Fibroblast of skin of scalp (primary cell): ENCODE measurements at places on chromosomes 7 and 10.

DNA sequence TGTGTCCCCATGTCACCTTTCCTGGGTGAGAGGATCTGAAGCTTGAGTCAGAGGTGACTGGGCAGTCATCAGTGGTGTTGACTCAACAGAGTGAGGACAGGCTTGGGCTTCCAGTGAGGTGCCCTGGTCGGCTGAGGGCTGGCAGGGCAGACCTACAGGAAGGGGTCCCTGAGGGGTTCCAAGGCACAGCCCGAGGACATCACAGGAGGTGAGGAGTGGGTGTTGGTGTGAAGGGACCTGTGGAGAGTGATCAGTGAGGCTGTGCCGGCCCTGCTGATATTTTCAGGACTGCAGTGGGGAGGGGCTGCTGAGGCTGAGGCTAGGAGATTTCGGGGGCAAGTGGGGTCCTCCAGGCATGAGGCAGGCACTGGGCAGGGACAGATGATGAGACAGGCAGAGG lies 545.5 kb downstream of the TCERG1L start:
- no peak for DNase-seq

DNA sequence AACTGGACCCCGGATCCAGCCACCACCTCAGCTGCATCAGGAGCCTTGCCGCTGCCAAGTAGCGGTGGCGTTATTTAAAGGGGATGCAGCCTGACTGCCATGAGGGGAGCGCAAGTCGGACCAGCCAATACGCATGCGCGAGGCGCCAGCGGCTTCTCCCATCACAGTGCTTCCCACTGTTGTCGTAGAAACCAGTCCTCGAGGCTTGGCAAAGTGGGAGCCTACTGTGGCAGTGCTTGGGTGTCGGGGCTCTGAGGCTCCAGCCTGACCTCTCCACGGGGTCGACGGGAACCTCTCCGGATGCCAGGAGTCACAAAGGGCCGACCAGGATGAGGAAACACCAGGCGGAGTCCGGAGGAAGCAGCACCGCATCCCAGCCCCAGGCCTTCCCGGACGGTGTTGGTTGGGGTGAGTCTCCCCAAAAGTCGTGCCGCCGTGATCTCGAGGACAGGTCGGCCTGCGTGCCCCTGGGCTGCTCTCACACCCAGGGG lies 369.6 kb downstream of the ZNF716 start:
- DNase-seq = no peak

GRCh38 chr7:106563466-106564150 lies 97.3 kb downstream of the CCDC71L start:
- DNase-seq = no peak

GRCh38 chr10:92153-92552 lies 43.1 kb upstream of the TUBB8 start:
- DNase-seq = no peak

- no peak for DNase-seq
Measured at GRCh38 chr10:31586723-31587638, 268.0 kb downstream of the ZEB1 start.

DNA sequence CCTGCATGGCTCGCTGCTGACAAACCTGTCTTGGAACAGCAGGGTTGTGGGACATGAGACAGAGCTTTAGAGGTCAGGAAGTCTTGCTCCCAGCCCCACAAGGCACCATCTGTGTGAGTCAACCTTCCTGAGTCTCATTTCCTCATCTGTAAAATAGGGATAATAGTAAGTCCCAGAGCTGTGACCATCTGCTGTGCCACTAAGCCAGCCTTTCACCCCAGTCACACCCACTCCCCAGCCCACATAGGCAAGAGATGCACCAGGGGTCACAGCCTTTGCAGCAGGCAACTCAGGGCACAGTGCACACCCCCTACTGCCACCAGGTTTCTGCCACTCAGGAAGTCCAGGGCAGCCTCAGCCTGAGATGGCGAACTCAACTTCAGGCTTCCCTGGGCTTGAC lies 29.4 kb upstream of the CDH23 start:
- no peak for DNase-seq

DNA sequence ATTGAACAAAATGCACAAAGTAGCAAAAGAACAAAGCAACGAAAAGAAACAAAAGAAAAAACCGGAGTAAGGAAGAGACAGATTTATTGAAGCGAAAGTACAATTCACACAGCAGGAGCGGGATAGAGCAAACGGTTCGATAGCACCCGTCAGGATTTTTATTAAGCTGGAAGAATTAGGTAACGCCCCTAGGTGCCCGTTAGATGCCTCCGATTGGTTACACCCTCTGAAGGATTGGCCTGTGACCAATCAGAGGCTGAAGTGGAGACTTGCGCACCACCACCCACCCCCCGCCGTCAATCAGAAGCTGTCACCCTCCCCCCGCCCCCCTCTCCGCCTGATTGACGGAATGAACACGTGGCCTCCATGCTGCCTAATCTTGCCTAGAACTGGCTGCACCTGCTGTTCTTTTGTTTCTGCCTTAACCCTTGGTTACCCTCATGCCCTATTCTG lies 16.8 kb downstream of the OCM2 start:
- DNase-seq = no peak

GRCh38 chr10:51156926-51157325 lies 82.6 kb downstream of the PRKG1 start:
- peak; percentile 96 for DNase-seq

DNA sequence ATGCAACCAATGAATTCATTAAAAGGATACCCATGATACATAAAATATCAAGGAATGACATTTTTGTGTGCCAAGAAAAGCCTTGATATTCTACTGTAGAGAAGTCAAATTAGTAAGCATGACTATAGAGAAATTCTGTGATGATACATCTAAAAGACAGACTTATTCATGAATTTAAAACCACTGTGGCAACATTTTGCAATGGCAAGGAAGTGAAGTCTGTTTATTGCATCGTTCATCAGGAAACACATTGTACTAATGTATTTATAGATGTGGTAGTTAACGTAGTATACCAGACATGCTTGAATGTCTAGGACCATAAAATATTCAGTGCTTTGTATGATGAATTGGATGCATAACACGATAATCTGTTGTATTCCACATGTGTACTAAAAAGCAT lies 9.3 kb upstream of the CLEC5A start:
- DNase-seq = no peak

DNA sequence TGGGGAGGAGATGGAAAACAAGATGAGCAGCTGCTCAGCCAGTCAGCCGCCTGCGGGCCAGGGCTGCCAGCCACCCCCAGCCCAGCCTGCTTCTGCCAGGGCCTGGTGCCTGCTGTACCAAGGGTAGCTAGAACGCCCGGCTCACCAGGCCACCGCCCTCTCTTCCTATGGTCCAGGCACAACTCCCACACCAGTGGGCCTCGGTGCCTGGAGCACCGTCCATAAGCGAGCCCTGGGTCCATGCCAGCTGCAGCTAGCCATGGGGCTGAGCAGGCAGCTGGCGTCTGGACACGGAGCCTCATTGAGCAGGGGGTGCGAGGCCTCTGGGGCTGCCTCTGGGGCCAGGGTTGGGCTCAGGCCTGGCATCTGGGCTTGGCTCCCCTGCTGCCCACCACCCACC lies 8.5 kb upstream of the RABGEF1 start:
- DNase-seq = no peak

DNA sequence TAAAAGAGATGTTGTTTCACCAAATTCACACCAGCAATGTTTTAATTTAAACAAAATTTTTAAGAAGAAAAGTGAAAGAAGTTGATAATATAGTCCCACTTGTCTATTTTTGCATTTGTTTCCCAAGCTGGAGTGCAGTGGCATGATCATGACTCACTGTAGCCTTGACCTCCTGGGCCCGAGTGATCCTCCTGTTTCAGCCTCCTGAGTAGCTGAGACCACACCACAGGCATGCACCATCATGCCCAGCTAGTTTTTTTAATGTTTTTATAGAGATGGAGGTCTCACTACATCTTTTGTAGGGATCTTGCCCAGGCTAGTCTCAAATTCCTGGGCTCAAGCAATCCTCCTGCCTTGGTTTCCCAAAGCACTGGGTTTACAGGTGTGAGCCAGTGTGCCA lies 14.1 kb upstream of the NDUFA5 start:
- no peak for DNase-seq

GRCh38 chr7:151195616-151196450 lies 8.8 kb upstream of the ASB10 start:
- DNase-seq = no peak

DNA sequence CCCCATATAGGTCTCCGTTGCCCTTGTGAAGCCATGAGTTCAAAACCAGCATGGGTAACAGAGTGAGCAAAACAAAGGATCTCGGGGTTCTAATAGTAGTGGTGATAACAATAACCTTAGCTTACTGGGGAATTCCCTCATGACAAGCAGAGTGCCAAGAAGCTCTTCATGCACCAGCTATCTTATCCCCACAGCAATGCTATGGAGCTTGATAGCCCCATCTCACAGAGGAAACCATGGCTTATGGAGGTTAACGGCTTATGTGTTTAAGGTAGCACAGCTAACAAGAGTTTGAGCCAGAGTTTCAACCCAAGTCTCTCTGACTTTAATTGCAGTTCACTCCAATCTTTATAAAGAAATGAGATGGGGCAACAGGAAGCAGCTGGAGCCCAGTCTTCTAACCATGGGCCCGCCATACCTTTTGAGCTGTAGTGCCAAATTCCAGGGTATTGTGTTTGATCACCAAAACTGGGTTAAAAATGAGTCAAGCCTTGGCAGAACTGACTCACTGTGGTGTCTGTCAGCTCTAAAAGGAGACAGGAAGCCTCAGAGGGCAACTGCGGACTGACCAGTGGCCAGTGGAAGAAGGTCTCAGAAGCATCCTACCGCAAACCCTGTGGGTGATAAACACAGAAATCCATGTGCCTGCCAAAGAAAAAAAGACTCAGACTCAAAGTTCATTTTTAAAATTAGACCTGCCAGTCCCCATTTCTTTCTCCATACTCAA lies 16.5 kb upstream of the PLAU start:
- peak; percentile 58 for DNase-seq

DNA sequence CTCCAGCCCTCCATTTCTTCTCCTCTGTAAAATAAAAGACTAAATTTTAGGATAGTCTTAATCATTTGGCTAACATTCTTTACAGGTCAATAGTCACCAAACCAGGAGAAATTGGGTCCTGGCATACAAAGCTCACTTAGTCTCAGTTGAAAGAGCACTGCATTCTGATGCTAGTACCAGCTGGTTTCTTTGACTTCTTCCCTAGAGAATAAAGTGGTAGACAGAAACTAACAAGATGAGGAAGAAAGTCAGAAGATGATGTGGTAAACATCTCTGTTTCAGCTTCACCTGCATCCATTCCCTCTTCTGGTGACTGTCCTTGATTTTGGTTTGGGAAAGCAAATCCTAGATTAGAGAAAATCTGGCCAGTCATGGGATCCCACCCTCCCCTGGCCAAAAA lies 37.2 kb downstream of the NKX2-3 start:
- no peak for DNase-seq

- DNase-seq = no peak
Measured at GRCh38 chr7:121398246-121398645, 2.1 kb upstream of the FAM3C start.

DNA sequence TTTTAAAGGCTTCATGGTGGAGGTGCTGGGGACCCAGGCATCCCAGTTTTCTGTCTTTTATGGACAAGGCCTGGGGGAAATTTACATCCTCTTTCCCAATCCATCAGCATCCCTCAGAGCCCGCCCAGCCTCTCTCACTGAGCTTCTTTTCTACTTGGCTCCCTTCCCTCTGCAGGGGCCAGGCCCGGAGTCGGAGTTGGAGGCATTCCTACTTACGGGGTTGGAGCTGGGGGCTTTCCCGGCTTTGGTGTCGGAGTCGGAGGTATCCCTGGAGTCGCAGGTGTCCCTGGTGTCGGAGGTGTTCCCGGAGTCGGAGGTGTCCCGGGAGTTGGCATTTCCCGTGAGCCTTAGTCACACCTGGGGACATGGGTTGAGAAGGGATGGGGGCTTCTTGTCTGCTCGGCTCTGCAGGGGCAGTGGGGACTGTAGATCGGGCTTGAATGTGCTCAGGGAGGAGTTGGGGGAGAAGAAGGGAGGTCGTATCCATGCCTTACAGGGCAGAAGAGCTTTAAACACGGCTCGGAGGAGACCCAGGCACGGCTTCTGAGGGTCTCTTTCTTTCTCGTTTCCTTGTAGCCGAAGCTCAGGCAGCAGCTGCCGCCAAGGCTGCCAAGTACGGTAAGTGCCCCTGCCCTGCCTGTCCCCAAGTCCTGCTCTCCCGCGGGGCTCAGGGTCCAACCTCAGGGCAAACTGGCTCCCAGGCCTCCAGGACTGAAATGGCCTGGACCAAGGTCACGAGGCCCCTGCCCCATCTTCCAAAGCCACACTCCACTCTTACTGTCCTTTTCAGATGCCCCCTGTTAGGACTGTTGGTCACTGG lies 27.3 kb upstream of the LIMK1 start:
- no peak for DNase-seq

DNA sequence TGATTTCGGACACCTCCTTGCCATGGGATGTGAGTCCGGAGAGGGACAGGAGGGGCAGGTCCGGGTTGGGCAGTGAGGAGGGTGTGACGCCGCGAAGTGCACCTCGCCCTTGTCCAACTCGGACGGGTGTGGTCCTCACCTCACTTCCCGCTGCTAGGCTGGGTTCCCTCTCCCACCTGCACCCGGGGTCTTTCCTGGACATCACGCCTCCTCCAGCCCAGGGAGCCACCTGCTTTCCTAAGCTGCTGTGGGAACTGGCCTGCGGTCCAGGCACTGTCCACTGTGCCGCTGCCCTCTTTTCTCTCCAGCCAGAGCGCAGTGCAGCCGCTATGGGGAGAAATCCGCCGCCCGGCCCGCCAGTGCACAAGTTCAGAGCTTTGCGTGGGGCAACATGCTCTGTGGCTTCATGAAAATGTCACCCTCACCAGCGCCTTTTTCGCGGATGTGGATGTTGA lies 45.0 kb upstream of the ZNF716 start:
- DNase-seq = no peak

DNA sequence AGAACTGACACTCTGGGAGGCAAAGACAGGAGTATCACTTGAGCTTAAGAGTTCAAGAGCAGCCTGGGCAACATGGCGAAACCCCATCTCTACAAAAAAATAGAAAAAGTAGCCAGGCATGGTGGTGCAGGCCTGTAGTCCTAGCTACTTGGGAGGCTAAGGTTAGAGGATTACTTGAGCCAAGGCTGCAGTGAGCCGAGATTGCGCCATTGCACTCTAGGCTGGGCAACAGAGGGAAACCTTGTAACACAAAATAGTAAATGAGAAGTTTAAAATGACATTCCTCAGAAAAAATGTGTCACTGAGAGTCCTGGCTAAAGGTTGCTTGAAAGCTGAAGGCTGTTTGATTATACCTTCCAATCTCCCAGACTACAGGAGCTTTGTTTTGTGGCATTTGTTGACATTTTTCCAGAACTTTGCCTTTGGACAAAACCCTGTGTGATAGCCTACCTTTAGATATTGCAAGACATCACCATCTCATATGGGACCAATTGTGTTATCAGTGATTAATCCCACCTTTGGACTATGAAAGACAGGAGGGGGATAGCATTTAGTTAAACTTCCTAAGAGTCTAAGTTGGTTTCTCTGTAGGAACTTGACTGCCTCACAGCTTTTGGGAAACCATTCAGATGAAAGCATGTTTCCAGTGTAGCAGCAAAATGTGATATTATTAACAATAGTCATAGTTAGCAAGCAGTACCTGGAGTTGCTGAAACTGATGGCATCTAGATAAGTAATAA lies 5.3 kb downstream of the TNKS2 start:
- no peak for DNase-seq

DNA sequence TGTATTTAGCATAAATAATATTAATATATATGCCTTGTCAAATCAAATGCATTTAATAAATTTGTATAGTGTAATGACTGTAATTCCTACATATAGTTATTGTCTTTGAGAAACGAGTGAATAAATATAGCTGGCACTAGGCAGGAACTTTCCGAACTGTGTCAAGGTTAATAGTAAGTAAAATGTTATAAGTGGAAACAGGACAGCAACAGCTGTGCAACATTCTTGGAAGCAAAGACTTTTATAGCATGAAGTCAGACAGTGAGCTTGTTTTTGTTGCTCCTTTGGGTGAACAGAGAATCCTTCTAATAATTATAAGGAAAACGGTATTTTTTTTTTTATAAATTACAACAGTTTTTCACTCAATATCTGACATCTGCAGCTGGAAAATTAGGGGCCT lies 14.0 kb upstream of the EXOC6 start:
- peak; percentile 44 for DNase-seq
